Heart left ventricle (tissue), 16 donors: ENCODE measurements at places on chromosomes 12 and 14.
A peak's percentile ranks its signal among the peaks of the same experiment; 100 is the strongest.

GRCh38 chr14:68759017-68759560 is 33.8 kb downstream of the ZFP36L1 start:
- DNase-seq = no peak

DNA sequence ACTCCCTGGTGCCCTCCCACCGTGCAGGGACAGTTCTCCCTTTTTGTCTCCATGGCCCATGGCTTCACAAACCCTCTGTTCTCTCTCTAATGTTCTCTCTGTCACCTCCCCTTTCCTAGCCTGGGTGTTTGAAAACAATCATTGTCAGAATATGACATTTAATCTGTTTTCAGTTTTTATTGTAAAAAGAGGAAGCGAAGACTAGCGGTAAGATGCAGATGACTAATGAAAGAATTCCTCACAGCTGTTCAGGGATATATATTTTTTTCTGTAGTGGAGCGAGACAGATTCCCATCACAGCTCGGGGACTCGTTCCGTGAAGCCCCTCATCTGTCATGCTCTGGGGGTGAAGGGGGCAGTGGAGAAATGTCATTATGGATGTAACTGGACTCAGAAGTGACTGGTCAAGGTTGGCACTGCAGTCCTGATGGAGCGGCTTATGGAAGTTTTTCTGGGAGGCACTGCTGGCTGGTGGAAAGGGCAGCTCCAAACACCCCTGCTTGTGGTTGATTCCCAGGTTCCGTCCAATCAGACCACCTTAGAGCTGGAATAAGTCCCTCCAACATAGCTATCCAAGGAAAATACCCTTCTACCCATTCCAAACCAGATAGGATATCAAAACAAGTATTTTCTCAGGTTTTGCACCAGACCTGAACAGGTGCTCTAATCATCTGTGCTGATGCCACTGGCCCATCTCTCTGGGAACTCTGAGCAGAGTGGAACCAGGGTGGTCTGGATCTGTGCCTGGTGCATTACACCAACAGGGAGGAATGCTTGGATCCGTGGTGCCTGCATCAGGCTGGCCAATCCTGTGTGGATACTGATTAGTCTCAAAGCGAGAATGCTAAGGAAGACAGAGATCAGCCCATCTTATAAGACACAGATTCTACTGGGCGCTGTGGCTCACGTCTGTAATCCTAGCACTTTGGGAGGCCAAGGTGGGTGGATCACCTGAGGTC is 84.7 kb downstream of the GPATCH2L start:
- DNase-seq = no peak

- DNase-seq = no peak
Observed at GRCh38 chr14:69066396-69067171, 86.3 kb downstream of the DCAF5 start.

DNA sequence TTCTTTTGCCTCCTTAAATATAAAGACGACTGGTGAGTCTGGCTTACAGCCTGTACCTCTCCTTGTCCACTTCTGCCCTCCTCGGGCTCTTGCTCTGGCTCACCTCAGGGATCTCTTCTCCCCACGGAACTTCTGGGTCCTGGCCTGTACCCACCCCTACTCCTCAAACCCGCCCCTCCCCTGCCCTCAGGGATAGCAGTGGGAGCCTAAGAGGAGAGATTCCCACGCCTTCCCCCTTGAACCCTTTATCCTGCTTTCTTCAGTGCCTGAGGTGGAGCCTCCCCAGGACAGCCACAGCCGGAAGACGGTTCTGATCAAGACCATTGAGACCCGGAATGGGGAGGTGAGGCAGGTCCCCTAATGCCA is 2.7 kb downstream of the PRPH start:
- no peak for DNase-seq

DNA sequence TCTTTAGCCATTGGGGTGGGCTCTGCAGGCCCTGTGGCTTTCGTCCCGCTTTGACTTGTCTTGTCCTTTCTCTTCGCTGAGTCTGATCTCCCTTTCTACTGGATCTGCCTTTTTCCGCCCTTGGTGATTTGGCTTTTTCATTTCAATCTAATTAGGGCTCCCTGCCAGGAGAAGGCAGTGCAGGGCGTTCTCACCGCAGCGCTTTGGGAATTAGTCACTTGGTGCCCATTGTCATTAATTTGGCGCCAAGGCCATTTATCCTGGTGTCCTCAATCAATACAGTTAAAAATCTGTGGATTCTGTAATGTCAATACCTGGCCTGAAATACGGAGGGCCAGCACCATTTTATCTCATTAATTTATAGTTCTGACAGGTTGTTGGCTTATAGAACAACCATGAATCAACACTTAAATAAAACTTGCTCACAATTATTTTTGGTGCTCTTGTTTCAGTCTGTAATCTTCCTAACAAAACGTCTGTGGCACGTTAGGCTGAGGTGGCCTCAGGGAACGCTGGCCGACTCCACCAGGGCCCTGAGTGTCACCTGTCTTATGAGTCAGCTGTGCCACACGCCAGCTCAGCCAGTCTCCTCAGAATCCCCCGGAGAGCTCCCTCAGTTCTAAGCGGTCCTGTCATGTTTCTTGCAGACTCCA is 115.7 kb downstream of the BEGAIN start:
- DNase-seq = no peak

GRCh38 chr12:583251-583869 is 79.9 kb downstream of the NINJ2 start:
- peak; percentile 71 for DNase-seq

- DNase-seq = no peak
Observed at GRCh38 chr14:68271913-68272391, 452.4 kb downstream of the RAD51B start.

GRCh38 chr12:53805791-53806190 is 54.0 kb upstream of the CISTR start:
- DNase-seq = no peak

DNA sequence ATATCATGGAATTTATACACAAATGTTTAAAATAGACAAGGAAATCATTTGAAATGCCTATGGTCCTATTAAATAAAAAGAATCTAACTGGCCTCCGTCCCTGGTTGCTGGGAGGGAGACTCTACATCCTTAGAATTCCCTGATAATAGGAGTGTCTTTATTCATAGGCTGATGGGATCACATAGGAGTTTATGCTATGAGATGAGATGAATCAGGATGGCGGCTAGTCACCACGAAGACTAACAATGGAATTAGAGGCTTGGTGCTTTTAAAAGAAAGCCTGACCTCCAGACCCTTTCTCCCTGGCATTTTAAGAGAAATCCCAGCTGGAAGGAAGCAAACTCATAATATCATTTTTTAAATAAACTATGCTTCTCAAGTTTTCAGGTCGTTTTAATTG is 69.7 kb downstream of the SEC23A start:
- no peak for DNase-seq

DNA sequence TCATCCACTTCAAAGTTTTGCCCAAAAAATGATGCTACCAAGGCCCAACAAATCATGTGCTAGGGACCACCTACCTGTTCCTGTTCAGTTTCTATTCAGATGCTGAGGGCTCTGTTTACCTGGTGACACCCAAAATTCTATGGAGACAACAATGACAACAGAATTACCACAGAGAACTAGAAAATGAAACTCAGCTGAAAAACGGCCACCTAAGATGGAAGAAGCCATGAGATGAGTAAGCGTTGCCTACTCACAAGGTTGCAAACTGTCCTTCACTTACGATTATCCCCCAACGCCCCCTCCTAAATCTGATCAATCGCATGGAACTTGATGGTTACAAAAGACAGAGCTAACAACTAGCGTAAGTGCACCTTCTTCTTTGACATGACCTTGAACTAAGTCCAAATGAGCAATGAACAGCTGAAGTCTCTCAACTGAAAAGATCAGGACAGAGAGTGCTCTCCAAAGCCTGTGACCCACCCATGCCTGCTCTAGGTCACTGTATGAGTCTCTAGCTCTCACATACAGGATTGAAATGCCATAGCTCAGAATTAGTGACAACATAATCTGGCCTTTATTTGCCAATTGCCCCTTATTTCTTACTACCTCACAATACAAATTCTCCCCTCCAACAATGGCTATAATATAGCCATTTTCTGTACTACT is at the start of gene RNASE11:
Gene RNASE11 (minus strand): TSS at position 513 of the 666 bp plus-strand sequence.
- DNase-seq = no peak

DNA sequence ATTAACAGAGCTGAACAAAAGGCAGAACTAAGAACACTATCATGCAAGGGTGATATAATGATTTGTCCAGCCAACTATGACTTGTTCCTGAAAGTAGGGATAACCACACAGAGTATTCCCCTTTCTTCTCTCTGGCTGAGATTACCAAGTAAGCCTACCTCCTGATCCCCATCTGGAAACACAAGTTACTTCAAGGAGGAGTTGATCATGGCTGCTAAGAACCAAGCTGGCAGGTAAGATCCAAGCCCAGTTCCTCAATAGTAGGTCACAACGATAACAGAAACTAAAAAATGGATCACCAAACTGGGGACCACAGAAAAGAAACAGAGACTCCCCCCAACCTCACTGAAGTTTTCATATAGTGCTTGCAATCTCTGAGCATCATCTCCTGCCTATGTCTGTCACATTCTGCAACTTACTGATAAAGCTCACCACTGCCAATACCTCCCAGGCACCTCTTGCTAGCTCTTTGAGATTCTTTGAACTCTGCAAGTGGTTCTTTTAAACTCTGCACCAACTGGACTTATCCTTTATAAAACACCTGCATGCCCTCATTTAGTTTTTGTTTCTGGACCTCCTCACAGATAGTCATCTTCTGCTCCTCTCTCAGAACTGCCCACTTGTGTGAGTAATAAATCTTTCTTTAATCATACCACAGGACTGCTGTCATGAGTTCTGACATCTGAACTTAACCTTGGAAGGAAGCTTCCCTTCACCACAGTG is 76.6 kb downstream of the LRP6 start:
- DNase-seq = no peak

DNA sequence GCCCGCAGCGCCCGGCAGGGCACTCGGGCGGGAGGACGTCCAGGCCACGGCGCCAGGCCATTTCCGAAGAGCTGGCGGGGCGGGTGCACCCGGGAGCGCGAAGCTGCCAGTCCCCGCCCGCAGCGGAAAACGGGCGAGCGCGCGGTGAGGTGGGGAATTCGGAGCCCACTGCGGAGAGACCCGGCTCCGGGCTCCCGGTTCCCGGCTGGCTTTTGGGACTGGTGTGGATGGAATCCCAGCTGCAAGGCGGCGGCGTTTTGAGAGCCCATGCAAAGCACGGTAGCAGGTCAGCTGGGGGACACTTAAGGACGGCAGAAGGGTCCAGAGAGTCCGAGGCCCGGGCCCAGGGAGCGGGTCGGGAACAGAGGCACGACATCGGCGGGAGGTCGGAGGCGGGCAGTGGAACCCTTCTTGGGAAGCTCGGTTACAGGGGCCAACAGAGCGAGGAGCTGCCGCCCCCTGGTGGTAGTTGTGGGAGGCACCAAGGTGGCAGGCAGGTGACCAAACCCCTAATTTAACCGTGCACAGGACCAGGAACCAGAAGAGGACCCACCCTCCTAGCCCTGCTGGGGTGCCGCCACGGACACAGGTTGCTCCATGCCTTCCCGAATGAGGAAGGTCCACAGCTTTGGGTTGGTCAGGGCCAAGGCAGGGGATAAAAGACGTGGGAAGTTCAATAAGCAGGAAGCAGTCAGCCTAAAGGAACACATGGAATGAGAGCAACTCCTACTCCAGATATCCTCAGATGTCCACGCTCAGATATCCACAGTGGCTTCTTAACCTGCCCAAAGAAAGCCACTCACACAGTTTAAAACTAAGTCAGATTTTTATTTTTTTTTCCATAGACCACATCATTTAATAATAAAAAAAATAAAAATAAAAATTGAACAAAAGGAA is 685 bp upstream of the CDH24 start:
- peak; percentile 86 for DNase-seq

DNA sequence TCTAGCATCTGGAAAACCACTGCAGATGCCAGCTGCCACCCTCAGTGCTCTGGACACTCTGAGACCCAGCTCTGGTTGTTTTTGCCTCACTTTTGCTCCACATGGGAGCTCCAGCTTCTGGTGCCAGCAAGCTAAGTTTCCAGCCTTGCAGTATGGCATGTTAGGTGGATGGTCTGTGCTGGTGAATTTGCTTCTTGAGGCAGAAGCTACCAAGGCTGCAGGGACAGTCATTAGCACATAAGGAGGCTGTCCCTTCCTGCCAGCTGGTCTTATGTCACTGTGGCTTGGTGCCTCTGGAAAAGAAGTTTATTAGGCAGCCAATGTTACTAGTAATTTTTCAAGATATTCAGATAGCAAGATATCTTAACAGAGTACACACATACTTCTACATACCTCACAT is 64.2 kb upstream of the CSRP2 start:
- no peak for DNase-seq

DNA sequence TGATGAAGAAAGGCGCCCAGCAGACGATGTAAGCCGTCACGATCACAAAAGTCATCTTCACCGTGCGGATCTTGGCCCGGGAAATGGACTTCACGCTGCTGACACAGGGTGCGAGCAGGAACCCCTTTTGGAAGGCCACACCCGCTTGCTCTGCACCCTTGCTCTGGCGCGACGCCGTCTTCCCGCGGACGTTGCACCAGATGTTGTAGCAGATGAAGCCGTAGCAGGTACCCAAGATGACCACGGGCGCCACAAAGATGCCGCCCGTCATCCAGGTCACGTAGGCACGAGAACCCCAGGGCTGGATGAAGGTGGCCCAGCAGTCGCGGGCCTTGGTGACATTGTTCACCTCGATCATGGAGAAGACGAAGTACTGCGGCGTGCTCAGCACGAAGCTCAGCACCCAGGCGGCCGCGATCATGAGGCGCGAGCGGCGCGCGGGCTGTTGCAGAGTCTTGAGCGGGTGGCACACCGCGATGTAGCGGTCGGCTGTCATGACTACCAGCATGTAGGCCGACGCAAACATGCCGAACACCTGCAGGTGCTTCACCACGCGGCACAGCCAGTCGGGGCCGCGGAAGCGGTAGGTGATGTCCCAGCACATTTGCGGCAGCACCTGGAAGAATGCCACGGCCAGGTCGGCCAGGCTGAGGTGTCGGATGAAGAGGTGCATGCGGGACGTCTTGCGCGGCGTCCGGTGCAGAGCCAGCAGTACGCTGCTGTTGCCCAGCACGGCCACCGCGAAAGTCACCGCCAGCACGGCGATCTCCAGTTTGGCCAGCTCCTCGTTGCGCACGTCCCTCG is 890 bp downstream of the AVPR1A start:
- DNase-seq = peak; percentile 21

GRCh38 chr14:30719137-30719536 is 97.0 kb downstream of the SCFD1 start:
- no peak for DNase-seq

DNA sequence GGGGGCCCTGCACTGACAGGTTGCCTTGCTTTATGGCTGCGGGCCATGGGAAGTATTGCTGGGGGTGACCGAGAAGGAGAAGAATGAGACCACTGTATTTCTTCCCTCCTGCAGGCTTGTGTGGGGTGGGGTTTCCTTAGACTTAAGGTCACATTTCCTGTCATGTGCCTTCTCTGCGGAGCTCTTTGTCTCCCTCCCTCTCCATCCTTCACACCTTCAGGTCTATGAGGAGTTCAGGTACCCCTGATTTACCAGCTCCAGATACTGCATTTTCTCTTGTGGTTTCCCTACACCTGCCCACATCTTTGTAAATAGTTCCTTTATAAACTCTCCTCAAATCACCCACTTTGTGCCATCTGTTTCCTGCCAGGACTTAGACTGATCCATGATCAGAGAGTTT is 3.6 kb downstream of the FNTB start:
- no peak for DNase-seq
